Kidney capillary endothelial cell (primary cell): ENCODE measurements at places on chromosomes 12 and 14.

- DNase-seq = no peak
Measured at GRCh38 chr14:73896521-73896920, 9.9 kb downstream of the ZNF410 start.

- peak; percentile 57 for DNase-seq
Measured at GRCh38 chr12:122190842-122191668, 8.1 kb downstream of the LRRC43 start.

DNA sequence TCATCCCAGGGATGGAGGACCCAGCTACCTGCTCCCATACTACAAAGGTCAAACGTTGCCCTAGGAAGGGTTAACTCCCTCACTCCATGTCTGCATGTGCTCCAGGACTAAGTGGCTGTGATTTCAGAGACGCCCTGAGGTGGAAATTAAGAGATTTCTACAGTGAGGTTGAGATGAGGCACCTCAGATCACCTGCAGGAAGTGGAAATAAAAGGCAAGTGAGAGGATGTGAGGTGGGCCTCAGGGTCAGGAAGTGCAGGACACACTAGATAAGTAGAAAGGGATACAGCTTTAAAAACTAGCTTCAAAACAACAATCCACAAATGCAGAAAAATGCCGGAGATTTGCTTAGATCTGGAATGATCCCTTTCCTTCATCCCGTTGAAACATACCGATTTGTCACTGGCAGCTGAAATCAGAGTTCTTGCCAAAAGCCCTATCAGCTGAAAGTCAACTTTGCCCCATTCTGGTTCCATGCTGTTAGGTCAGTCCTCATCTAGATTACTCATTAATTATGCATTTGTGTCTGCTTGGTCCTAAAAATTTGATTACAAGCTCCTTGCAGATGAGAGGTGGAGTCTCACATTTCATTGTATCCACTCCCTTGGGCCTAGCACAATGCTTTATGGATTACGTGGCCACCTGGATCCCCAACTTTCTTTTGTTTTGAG is 6.6 kb downstream of the PLBD1 start:
- DNase-seq = no peak

DNA sequence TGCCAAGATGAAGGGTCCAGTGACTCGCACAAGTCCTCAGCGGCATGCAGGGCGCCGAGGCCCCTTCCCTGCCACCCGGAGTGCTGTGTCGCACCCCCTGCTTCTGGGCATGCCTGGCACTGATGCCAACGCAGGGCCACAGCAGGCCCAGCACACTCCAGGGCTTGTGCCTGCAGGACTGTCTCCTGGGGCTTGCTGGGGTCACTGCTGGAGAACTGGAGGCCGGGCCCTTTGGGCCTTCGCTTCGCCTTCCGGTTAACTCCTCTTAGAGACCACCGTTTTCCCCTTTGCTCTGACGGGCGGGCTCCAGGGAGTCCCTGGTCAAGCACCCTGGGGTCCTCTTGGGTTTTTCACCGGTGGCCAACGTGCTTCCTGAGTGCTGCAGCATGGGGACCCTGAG is 79.6 kb downstream of the WDR20 start:
- no peak for DNase-seq

- no peak for DNase-seq
Measured at GRCh38 chr14:104249089-104249488, 110.7 kb downstream of the KIF26A start.

GRCh38 chr14:106842687-106843086 is 1316.3 kb downstream of the TMEM121 start:
- no peak for DNase-seq

- no peak for DNase-seq
Measured at GRCh38 chr14:32603992-32604565, 275.0 kb downstream of the AKAP6 start.

DNA sequence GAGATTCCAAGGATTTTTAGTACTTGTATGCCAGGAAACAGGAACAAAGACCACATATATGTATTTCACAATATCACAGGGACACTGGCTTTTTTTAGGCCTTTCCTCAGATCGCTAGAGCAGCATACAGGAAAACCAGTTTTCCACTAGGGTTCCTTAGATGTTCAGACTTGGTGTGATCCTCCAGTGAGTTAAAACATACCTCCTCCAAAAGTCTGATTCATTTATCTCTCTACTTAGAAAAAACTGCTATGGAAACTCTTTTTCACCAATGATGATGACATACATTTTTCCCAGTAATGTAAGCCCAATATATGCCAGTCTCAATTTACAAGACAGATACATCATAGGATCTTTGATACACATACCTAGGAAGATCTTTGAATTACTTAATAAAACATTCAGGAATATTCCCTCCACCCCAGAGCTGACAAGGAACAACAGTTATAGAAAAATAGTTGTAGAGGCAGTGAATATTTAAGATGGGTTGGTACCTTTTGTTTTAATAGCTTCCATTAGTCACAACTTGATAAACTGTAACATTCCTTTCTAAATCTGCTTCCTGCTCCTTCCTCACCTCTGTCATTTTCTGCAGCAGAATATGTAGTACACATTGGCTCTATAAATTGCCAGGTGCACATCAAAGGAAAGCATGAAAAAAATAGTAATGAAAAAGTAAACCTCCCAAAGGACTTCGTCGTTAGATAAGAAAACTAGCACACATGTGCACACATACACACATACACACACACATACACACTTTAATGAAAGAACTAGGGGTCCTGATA is 27.5 kb downstream of the BCAT1 start:
- peak; percentile 33 for DNase-seq

DNA sequence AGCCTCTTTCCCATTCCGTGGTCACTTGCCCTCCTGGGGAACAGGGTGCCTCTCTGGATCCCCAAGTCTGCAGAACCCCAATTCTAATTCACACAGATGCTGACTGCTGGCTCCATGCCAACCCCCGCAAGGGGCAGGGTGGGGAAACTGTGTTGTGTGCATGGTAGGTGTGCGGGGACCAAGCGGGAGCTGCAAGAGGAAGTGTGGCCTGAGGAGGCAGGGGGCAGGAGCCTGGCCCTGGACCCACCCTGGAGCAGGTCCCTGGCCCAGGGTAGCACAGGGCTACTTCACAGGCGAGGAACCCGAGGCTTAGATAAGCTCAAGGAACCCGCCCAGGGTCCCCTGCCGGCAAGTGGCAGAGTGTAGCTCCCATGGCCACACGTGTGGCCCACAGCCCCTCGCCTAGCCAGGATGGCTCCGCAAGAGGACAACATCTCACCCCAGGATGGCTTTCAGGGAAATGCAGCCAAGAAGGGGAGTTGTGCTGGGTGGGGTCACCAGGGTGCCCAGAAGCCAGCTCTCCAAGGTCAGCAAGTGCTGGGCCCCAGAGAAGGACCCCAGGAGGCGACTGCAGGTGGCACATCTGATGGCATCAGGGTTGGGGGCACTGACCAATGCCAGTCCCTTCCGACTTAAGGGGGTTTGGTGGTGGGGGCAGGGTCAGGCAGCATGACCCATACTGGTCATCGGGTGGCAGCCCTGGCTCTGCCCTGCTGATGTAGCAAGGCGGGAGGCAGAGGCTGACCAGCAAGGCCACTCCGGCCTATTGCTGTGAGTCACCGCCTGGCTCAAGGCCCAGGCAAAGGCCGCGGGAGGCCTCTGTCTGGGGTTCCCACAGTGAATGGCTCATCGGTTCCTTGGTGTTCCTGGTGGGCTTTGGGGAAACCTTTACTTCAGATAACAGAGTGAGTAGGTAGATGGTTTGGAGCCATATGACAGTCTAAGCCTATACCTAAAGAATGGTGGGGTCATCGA is 37.3 kb upstream of the EML1 start:
- DNase-seq = peak; percentile 83

- no peak for DNase-seq
Measured at GRCh38 chr12:56034586-56035332, 7.0 kb upstream of the RPS26 start.

- no peak for DNase-seq
Measured at GRCh38 chr12:271161-271560, 8.5 kb upstream of the SLC6A13 start.

DNA sequence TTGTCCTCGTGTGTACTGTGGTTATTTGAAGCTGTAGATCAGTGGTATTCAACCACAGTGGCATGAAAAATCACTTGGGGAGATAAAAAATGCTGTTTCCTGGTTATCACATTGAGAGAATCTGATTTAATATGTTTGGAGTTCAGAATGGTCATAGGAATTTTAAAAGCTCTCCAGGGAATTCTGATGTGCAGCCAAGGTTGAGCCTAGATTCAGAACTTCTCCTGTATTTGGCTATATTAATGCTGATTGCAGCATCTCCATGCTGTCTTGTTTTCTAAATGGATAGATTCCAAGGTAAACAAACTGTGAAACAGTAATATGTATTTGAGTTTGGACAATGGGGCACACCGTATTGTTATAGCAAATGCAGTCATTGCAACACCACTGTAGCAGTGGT is 982.2 kb upstream of the FBXO33 start:
- DNase-seq = no peak

DNA sequence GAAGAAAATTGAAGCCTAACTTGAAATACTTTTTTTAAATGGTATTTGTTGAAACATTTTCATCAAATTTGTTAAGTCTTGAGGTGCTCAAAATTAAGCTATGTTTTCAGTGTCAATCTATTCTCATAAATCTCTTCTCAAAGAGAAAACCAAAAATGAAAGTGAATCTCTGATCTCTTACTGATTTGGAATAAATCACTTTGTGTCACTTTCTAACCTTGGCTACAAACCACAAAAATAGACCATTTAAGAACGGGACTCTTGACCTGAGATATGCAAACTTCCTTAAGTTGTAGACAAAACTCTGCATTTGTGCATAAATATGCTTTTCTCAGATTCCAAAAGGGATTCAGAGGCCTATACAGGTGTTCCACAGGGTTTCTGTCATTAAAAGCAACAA is 192.9 kb downstream of the SEC23A start:
- DNase-seq = no peak

- no peak for DNase-seq
Measured at GRCh38 chr14:99040711-99041110, 231.3 kb downstream of the BCL11B start.

DNA sequence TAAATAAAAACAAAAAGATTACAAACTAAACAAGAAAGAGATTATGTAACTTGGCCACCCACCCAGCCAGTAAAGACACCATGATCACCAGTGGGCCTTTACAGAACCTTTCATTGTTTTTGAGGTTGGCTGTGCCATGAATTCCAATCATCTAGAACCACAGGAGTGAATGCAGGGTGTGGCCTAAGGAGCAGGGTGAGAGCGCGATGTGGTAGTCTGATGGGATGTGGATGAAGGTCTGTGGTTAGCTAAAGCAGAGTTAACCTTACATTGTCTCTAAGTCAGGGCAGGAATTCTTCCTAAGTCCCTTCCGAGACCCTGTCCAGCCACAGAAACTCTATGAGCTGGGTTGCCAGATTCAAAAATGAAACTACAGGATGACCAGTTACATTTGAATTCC is 54.0 kb upstream of the CDKN3 start:
- no peak for DNase-seq
